Stimulated activated CD4-positive, alpha-beta T cell treated with anti-CD3 and anti-CD28 coated beads, Interleukin-1b, Interleukin-23, amount 100 ng/mL, for 48 hours (primary cell): ENCODE measurements at places on chromosomes 13 and 19.

DNA sequence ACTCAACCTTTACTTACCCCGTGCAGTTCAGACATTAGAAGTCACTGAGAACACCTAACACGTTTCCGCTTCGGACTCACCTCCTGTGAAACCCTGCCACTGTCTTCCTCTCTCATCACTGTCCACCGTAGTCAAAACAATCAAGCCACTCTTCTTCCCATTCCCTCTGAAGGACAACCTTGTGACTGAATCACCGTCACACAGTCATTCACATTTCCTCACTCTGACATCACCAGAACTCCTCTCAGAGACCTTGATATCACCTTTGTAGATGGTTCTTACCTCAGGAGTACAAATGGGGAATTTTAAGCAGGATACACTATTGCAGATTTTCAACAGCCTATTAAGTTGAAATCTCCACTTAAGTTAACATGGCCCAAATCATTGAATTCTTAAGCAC is 1.3 kb upstream of the KBTBD6 start:
- DNase-seq, result no peak

- DNase-seq, result peak; percentile 15
Observed at GRCh38 chr13:73767747-73768315, 366.4 kb downstream of the KLF12 start.

DNA sequence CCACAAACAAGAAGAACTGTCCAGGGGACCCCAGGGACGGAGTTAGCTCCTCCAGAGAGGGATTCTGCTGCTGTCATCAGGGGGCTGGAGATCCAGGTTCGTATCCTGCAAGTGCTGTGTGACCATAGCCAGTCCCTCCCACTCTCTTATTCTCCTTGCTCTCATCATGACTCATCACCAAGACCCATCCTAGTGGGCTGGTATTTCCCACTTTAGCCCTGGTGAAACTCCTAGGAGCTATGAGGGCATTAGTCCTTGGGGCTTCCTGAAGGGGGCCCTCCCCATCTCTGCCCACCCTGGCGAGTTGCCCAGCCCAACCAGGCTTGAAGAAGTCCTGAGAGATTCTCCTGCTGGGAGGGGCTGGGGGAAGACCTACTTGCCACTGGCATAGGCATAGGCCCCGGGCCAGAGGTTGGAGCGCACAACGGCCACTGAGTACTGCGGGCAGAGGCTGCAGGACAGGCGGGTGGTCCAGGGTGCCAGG is 7.5 kb upstream of the DMWD start:
- no peak for DNase-seq

DNA sequence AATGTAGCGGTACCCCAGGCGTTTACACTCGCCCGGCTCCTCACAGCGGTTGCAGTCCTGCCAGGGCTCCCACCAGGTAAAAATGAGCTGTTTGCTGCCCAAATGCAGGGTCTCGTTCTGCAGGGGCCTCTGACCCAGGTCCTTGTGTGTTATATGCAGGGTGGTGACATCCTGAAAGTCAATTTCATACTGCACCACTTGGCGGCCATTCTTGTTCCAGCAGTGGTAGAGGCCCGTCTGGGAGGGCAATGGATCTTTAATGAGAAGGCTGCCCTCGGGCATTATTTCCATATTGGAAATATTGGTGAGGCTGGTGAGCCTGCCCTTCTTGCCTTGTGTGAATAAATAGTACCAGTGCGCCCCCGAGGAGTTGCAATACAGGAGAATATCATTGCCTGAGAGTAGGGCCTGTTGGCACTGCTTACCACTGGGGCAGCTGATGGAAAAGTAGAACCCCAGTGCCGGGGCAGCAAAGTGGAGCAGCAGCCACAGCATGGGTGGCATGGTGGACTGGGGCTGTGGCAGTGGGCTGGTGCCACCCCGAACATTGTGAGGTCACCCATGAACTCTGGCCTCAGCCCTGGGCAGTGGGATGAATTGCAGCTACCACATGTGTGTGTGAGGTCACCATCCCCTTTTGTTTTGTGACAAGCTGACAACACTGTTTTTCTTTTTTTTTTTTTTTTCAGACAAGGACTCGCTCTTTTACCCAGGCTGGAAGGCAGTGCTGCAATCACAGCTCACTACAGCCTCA is at the start of gene FAM187B:
TSS of gene FAM187B (minus strand) at position 563 of the 754 bp plus-strand sequence. CDS start at position 504, 59 bp downstream.
- no peak for DNase-seq

DNA sequence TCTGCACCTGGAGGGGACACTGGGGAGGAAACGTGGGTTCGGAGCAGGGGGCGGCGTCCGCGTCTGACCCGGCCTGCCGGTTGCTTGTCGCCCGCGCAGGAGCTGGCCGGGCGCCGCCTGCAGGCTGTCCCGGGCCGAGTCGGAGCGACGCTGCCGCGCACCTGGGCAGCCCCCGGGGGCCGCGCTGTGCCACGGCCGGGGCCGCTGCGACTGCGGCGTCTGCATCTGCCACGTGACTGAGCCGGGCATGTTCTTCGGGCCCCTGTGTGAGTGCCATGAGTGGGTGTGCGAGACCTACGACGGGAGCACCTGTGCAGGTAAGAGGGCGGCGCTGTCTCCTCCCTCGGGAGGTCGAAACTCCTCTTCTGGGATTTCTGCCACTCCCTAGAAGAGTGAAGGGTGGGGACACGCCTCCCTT is 1.3 kb downstream of the ITGBL1 start:
- DNase-seq, result no peak

- no peak for DNase-seq
Observed at GRCh38 chr13:103002279-103002678, 63.9 kb downstream of the SLC10A2 start.

- no peak for DNase-seq
Observed at GRCh38 chr13:73991384-73991783, 142.8 kb downstream of the KLF12 start.

GRCh38 chr19:48295458-48295857 is 25.6 kb downstream of the ZNF114 start:
- DNase-seq, result no peak

- no peak for DNase-seq
Observed at GRCh38 chr13:110136660-110137585, 170.0 kb downstream of the COL4A1 start.

- DNase-seq, result no peak
Observed at GRCh38 chr13:109795011-109795410, 8.6 kb upstream of the IRS2 start.

DNA sequence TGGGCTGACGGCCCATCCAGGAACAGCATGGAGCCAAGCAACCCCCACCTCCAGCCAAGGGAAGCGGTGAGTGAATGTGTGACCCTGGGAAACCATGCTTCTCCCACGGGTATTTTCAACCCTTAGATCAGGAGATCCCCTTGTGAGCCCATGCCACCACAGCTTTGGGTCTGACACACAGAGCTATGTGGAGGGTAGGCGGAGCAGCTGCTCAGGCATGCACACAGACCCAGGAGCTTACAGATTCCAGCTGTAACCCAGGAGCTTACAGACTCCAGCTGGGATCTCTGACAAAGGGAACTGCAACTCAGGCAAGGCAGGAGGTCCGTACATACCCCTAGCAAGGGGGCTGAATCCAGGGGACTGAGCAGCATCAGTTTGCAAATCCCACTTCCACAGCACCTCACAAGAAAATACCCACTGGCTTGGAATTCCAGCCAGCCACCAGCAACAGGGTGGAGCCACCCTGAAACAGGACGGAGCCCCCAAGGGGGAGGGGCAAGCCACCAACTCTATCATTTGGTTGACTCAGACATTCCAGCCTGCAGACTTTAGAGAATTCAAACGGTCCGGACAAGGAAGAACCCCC is 40.8 kb upstream of the RFXAP start:
- DNase-seq, result no peak

- DNase-seq, result no peak
Observed at GRCh38 chr13:113406321-113407102, 42.6 kb upstream of the GRTP1 start.

GRCh38 chr13:45751885-45752284 is 49.8 kb downstream of the CBY2 start:
- no peak for DNase-seq

DNA sequence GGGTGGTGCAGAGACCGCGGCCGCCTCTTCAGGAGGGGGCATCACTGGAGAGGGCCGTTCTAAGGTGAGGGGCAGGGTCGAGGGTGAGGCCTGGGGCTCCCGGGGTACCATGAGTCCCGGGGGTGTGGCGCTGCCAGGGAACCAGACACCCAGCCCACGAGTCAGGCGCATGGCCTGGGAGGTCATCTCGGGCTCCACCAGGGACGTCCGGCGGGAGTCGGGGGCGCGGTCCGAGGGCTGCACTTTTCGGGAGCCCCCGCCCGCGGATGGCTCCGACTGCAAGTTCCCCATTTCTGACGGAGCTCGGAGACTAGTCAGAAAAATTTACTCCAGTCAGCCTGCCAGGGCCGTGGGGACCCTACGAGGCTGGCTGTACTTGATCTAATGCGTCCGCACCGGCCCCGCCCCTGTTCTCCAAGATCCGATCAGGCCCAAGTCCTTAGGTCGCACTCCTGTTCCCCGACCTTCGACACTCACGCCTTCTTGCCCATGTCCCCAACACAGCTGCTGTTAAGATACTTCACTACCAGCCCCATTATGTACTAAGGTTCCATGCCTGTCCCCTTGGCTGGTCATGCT is 774 bp downstream of the GGN start:
- DNase-seq, result no peak

DNA sequence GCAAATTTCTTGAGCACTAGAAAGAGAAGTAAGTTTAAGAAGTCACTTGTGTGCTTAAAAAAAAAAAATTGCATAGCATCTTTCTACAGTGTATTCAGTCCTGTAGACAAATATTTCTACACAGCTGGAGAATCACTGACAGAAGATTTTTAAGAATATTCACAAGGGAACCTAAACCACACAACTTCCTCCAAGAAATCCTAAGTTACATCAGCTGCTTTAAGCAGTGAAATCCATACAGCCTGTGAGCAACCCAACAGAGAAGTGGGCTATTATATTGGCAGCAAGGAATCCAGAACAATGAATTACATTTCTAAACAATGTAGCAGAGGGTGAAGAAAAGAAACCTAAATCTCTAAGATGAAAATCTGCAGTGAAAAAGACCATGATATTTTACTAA is 1.5 kb downstream of the DOCK9 start:
- no peak for DNase-seq

DNA sequence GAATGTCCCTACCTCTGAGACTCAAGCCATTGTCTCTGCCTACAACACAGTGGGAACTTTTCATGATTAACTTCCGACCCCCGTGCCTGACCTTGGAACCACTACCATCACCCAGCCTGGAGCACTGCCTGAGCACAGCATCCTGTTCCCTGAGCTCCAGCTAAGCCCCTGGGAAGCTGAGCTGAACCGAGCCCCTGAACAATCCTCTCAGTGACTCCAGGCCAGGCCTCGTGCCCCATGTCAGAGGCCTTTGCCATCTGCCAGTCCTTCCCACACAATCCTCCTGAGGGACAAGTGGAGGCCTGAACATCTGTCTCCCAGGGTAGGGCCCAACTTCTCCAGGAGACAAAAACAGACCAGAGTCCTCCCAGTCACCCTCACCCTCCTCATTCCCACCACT is 17.5 kb downstream of the CEACAM3 start:
- no peak for DNase-seq

DNA sequence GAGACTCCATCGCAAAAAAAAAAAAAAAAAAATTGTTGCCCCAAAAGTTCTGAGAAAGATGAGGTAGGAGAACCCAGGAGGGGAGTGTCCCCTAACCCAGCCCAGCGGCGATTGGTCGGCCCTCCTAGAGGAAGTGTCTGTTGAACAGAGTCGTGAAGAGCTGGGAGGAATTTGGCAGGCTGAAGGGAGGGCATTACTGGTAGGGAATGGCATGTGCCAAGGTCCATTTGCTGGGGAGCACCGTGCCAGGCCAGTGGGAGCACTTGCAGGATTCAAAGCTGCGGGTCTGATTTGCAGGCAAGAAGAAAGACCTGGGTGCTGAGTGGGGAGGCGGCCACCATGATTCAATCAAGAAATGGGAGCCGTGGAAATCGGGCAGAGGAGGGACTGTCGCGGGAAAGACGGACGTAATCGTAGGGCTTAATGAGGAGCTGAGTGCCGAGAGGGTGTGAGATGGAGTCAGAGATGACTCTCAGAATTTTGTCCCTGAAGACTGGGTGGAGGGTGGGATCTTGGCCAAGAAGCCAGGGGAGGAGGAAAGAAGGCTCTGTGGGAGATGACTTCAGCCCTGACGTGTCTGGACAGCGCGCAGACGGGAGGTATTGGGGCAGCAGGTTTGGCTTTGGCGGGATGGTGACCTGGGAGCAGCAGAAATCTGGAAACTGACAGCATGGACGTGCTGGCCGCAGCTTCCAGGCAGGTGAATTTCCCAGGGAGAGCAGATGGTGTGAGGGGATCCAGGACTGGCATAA is 15.4 kb downstream of the CERS4 start:
- no peak for DNase-seq
